Stimulated activated CD4-positive, alpha-beta T cell treated with anti-CD3 and anti-CD28 coated beads, TNF-alpha, amount 100 ng/mL, for 48 hours (primary cell): ENCODE measurements at places on chromosomes 7 and 10.

DNA sequence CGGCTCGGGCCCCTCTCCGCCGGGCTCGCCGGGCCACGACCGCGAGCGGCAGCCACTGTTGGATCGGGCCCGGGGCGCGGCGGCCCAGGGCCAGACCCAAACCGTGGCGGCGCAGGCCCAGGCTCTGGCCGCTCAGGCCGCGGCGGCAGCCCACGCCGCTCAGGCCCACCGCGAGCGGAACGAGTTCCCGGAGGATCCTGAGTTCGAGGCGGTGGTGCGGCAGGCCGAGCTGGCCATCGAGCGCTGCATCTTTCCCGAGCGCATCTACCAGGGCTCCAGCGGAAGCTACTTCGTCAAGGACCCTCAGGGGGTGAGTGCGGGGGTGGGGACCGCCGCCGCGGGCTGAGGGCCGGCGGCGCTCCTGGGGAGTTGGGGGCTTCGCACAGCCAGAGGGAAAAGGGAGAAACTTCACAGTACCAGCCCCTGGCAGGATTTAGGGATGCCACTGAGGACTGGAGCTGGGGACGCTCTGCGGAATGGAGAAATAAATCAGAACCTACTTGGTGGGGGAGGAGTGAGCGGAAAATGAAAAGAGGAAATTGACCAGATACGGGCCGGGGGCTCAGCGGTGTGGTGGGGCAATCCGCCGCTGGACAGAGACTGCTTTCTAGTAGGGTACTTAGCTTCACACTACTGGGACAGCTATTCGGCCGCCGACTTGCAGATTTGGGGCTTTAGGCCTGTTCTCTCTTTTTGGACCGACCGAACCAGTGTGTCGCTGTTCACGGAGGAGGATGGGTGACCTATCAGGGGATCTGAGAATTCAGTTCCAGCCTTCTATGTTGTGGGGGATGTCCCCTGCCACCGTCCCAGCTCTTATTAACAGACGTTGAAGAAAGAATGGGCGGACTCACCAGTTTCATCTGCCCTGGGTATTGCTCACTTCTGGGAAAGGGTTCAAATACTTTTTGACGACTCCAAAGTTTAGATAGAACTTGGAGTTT, 669 bp downstream of the PI4K2A start:
- peak; percentile 18 for DNase-seq

GRCh38 chr10:97713339-97713825, at the start of gene MARVELD1:
Gene MARVELD1, plus strand, starts transcription at chr10:97713730. Its CDS starts 147 bp downstream, at chr10:97713877.
- DNase-seq, result no peak

DNA sequence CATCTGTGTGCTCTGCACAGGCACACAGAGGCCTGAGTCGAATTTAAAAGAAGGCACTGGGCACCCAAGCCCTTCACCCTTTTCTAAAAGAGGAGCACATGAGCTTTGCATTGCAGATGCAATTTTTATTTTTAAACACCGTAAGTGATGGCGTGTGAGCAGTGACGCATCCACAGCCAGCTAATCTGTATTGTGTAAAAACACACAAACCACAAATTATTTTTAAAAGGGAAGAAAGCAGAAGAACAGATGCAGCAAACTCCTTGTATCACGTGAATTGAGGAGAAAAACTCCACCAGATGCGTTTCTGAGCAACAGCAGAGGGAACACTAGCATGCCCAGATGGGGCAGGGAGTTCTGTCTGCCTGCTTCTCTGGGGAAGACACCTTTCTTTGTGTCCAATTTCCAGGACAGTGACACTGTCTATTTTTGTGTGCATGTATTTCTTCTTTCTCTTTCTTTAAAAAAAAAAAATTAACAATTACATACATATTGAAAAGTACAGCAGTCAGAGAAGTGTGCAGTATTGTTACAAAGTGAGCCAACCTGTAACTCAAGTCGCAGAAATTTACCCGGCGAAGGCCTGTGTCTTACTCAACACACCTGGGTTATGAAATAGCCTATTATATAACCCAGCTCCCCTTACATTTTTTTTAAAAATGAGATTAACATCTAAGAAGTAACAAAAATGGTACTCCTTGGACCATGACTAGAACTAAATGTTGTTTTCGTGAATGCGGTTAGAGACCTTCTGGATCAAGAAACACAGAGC, 39.2 kb downstream of the EEPD1 start:
- no peak for DNase-seq

GRCh38 chr7:252981-253380, 37.0 kb upstream of the FOXL3 start:
- DNase-seq, result no peak

DNA sequence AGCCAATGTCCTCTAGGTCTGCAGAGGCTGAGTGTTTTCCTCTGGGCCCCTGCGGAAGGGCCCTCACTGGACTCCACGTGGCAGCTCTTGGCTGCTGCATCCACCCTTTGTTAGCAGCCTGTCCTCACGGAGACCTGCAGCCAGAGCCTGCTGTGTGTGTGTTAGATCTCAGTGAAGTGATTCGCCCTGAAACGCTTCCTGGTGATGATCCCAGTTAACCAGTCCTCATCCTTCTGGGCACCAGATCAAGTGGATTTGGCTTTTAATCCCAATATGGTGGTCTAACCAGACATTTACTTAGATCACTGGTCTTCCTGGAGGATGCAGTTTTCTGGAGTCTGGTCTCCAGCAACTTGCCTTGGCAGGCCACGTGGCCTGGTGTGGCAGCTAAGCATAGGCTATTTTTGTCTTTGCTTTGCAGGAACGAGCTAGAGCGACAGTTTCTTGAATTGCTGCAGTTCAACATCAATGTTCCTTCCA, 39.5 kb upstream of the GJD4 start:
- DNase-seq, result no peak

- DNase-seq, result no peak
These were observed 109.2 kb downstream of the ARHGAP12 start for GRCh38 chr10:31819391-31819820.

DNA sequence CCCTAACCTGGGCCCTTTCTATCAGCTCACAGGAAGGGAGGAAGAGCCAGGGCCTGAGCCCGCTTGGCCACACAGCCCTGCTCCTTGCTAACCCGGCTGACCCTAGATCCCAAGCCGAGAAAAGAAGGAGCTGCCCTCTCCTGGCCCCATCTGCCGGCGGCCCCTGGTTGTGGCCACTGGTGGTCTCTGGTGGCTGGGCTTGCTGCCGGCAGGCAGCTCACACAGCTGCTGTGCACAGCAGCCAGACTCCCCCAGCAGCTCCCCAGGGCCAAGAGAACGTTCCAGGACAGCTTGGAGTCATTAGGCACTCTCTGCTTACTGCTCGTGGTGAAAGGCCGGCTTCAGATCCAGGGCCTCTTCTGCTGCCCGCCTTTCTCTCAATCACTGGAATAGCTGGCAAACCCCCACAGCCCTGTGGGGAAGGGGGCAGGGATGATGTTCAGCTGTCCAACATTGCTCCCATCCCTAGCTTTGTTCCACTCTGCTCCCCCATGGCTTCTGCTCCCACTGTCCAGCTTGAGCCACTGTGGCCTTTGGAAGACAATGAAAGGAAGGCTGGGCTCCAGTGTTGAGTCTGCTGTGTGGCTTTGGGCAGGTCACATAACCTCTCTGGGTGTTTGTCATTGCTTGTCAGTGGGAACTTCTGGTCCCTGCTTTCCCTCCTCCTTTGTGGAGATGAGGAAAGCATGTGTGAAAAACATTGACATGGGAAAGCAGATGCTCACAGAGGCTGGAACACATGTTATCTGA, 35.4 kb upstream of the COL13A1 start:
- DNase-seq, result no peak

DNA sequence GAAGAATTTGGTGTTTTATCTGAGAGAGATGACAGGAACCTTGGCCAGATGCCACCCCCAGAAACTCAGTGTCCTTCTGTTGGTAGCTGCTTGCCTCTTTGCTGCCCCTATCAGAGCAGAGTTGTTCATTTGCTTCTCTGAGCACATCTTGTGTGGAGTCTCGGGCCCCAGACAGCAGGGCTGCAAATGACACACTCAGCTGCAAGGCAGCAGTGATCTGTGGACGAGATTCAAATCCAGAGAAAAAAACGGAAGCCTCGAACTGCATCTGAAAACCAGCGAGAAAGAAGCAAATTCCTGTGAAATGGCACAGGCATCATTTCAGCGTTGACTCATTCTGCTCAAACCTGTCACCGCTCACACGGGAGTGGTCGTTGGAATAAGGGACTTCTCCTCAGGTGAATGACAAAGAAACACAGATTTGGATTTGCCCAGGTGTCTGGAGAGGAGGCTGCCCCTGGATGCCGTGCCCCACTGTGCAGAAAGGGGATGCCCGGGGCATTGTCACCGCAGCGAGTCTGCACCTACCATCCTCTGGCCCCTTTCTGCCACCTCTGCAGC, 144.7 kb downstream of the PFKFB3 start:
- DNase-seq, result peak; percentile 43

GRCh38 chr10:104197364-104197763, 34.8 kb downstream of the CFAP43 start:
- no peak for DNase-seq

GRCh38 chr7:17055596-17055995, 173.8 kb upstream of the AGR3 start:
- DNase-seq, result no peak

DNA sequence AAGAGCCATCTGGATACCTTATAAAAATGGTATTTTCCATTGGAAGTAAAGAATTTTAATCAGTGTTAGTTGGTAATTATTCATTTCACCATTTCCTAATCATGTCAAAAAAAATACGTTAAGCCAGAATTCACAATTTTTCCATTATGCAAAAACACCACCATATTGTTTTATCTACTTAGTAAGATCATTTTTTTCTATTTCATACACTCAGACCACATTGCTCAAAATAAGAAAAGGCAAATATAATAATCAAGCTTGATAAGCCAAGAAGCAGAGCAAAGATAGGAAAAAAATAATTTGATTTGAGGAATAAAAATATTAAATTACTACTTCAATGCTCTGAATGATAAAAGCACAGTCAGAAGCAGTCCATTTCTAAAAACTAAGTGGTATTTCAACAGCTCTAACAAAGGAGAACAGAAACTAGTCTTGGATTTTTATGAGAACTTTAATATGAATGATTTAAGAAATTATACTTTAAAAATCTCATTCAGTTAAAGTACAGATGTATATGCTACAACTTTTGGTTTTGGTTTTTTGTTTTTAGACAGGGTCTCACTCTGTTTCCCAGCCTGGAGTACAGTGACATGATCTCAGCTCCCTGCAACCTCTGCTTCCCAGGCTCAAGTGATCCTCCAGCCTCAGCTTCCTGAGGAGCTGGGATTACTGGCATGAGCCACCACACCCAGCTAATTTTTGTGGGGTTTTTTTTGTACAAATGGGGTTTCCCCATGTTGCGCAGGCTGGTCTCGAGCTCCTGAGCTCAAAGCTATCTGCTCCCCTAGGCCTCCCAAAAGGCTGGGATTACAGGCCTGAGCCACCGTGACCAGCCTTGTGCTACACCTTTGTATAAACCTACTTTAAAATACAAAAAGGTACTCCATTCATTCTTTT, 46.6 kb downstream of the LRRN3 start:
- peak; percentile 14 for DNase-seq

GRCh38 chr10:124966008-124966407, 24.1 kb downstream of the ZRANB1 start:
- no peak for DNase-seq

- DNase-seq, result no peak
These were observed 18.8 kb upstream of the AOAH start for GRCh38 chr7:36742911-36743775.

DNA sequence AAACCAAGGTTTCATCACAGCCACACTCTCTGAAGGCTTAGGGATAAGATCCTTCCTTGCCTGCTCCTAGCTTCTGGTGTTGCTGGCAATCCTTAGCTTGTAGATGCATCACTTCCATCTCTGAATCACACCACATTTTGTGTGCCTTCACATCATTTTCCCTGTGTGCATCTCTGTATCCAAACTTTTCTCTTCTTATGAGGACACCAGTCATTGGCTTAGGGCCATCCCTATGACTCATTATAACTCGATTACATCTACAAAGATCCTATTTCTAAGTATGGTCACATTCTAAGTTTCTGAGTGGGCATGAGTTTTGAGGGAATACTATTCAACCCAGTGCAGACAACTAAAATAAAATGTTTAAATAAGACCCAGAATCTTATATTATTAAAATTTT, 121.7 kb downstream of the C7orf25 start:
- DNase-seq, result no peak

DNA sequence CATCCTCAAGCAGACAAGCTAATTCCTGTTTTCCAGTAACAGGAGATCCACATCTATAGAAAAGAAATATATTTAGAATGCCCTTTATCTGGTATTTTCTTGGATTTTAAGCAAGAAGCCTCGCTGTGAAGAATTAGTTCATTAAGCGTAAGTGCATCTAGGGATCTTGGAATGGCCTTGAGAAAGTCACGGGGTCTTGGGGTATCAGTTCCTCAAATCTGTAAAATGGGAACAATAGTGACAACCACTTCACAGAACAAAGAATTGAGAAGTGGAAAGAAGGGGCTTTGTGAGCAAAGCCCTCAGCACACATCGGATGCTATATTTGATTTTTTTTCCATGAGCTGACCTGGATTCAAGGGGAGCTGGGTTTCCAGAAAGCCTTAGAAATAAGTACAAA, 32.3 kb upstream of the WDFY4 start:
- no peak for DNase-seq

DNA sequence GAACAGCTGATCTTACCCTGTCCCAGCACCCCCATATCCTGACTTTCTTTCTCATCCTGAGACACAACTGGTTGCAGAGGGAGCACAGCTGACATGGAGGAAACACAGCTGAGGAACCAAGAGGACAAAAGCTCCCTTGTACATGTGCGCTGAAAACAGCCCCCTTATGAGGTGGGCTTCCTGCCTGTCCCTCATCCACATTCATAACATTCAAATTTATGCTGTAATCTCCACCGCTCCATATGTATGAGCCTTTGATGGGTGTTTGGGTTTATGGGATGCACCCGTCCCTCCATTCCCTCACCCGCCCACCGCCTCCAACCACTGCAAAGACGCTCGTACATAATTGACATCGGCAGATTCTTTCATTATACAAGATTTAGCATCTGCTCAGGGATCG, 49.6 kb upstream of the BTRC start:
- DNase-seq, result no peak

GRCh38 chr10:33265621-33266020, 68.8 kb downstream of the NRP1 start:
- peak; percentile 45 for DNase-seq

DNA sequence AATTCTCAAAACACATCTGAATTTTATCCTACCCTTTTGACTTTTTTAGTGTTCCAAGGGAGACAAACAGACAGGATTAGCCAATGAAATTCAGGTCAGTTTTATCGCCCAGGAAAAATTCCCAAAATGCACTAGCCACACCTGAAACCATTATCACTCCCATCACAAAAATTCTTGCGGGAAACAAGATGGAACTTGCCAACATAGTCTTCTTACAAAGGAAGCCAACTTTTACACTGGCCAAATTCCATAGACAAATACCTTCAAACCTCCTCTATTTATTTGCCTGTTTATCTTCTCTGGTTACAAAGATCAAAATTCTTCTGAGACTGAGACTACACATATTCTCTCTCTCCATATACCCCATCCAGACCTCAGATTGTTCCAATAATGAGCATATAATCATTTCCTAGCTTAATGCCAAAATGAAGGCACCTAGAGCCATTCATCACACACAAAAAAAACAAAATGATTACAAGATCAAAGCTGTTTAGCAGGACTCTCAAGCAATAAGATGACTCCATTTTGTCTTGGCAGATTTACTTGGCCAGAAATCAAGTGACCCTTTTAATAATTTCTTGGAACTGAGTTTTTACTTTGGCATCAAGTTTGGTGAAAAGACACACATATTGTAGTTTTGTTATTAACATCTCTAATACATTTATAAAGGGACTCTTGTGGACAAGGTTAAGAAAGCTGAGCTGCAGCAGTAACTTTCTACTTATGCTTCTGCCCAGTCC, 30.2 kb downstream of the MET start:
- DNase-seq, result no peak

- no peak for DNase-seq
These were observed 121.9 kb downstream of the STRA8 start for GRCh38 chr7:135355377-135356048.
